ENCODE measurements at places on chromosomes 3 and 15.
A peak's percentile ranks its signal among the peaks of the same experiment; 100 is the strongest.

- DNase-seq = no peak
Measured at GRCh38 chr15:57290187-57290586, 86.1 kb upstream of the CGNL1 start.

DNA sequence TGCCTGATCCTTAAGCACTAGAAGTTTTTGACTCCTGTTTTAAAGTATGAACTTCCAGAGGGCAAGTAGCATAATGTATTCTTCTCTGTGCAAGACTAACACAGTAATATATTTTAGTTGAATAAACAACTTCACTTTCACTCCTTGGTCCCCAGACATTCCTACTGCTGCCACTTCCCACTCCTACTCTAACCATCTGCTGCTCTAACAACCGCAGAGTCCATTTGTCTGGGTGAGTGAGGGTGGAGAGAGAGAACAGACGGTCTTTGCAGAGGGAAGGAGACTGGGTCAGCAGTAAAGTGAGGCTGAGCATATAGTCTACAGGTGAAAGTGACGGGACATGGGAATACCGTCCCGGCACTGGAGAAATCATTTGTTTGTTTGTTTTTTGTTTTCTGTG is 301.0 kb upstream of the SLCO3A1 start:
- DNase-seq = no peak

- peak; percentile 34 for DNase-seq
Measured at GRCh38 chr15:96268442-96269204, 61.9 kb upstream of the NR2F2 start.

DNA sequence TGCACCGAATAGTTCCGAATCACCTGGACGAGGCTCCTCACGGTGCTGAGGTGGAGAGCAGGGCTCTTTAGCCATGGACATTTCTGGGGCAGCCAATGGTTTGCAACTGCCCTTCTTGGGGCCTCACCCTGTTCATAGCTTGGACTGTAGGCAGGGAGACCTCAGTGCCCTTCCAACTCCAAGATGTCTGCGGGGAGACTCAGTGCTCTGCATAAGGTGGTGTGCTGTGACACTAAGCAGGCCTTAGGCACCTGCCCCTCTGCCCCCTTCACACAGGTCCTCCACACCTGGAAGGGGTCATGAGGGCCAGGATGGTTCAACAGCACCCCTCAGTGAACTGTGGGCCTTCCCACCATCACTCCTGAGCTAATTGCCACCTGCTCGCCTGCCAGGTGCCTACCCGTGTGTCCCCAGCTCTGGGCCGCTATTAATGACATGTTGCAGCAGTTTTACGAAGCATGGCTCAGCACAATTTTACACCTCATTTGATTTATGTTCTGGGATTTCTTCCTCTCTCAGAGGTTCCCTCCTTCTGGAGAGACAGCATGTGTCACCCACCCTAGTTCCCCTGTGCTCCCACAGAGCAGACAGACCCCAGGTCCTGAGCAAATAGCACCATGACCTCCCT is 101.2 kb upstream of the SMAD3 start:
- no peak for DNase-seq

GRCh38 chr15:58070801-58071418 is 5.4 kb upstream of the ALDH1A2 start:
- peak; percentile 67 for DNase-seq

- no peak for DNase-seq
Measured at GRCh38 chr15:41966414-41966812, 5.9 kb downstream of the EHD4 start.

DNA sequence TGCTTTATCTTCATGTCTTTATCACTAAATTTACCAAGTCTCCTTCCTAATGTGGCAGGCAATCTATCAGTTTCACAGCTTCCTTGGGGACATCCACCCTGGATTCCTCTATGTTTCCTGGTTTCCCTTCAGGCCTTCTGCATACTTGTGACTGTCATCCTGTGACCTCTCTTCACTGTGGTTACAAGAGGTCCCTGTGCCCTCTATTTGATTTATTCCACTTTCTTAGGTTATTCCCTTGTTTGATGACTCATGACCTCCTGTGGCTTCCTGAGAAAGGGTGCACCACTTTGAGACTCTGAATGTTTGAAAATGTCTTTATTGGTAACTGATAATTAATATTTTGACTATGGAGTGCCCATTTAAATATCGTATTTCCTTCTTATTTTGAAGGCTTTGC is 60.5 kb upstream of the KY start:
- DNase-seq = peak; percentile 54

DNA sequence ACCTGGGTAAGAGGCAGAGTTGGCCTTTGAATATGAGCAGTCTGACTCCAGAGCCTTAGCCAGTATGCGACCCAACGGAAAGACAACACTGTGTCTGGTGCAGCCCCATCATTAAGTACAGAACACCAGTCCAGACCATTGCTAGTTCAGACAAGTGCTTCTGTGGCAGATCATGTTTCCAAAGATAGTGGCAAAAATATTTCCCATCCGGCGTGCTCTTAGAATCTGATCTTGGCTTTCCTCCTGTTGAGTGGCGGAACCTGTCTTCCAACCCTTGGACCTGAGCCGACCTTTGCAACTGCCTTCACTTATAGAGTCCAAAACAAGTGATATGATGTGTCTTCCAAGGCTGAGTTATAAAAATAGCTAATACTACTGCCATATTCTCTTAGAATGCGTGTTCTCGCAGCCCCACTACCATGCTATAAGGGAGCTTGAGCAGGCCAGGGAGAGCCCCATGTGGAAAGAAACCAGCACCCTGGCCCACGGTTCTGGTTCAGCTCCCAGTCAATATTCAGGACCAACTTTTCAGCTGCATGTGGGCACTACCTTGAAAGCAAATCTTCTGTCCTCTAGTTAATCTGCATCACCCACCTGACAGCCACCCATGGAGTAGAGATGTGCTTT is 322.4 kb upstream of the SLCO3A1 start:
- no peak for DNase-seq

Data from fibroblast of mammary gland (primary cell).